ENCODE measurements at places on chromosomes 3 and 15. TPM values are rescaled to one million over a fixed set of nuclear protein-coding genes. Genes with fewer than 3 reads are reported as not detected.

The FGF12 gene
- 2.3 TPM for total RNA-seq

The CHST13 gene
- 0.65 TPM for total RNA-seq

The PRICKLE2 gene
- 62.7 TPM for total RNA-seq

The DPPA4 gene
- total RNA-seq, result 2.3 TPM

The LINGO1 gene
- total RNA-seq, result not detected

The TRH gene
- total RNA-seq, result not detected

The SCAANT1 gene
- total RNA-seq, result not detected

The LMAN1L gene
- total RNA-seq, result not detected

The CPLX3 gene
- not detected for total RNA-seq

The STRA6 gene
- 1.1 TPM for total RNA-seq

The RTP3 gene
- total RNA-seq, result not detected

The DNAH12 gene
- total RNA-seq, result under 0.01 TPM

The C3orf85 gene
- total RNA-seq, result not detected

The TLR9 gene
- not detected for total RNA-seq

The TM4SF18 gene
- 0.32 TPM for total RNA-seq

The CCR3 gene
- not detected for total RNA-seq

The GOLGA8S gene
- not detected for total RNA-seq

The PLIN1 gene
- 0.16 TPM for total RNA-seq

The PTX3 gene
- total RNA-seq, result 515 TPM

The KNG1 gene
- total RNA-seq, result not detected

The SLC9A9 gene
- total RNA-seq, result 23.7 TPM

The PRR23E gene
- not detected for total RNA-seq

The HRG gene
- not detected for total RNA-seq

The FBXW12 gene
- 0.12 TPM for total RNA-seq

The IQSEC1 gene
- total RNA-seq, result 40.3 TPM

The SLC22A14 gene
- 0.49 TPM for total RNA-seq

The POLQ gene
- 0.85 TPM for total RNA-seq

The CD200R1L gene
- total RNA-seq, result not detected

The STT3B gene
- total RNA-seq, result 140 TPM

The KCNH8 gene
- total RNA-seq, result not detected

The PGBD4 gene
- 1.6 TPM for total RNA-seq

The TTLL13 gene
- 0.16 TPM for total RNA-seq

The CYP1A1 gene
- 0.12 TPM for total RNA-seq

The SLC9C1 gene
- 1.3 TPM for total RNA-seq

The NMD3 gene
- 61.7 TPM for total RNA-seq

The SSUH2 gene
- not detected for total RNA-seq

The UTS2B gene
- 1.3 TPM for total RNA-seq

The SERPINI1 gene
- total RNA-seq, result 2.1 TPM

The GATM gene
- total RNA-seq, result not detected

The SH3GL3 gene
- total RNA-seq, result 0.24 TPM

The RCN2 gene
- total RNA-seq, result 48.5 TPM

The LEKR1 gene
- total RNA-seq, result 0.81 TPM

The GOLGA8T gene
- total RNA-seq, result not detected

The PPP1R14D gene
- total RNA-seq, result not detected

The BSN gene
- under 0.01 TPM for total RNA-seq
